ENCODE measurements at places on chromosomes 2 and 18.

DNA sequence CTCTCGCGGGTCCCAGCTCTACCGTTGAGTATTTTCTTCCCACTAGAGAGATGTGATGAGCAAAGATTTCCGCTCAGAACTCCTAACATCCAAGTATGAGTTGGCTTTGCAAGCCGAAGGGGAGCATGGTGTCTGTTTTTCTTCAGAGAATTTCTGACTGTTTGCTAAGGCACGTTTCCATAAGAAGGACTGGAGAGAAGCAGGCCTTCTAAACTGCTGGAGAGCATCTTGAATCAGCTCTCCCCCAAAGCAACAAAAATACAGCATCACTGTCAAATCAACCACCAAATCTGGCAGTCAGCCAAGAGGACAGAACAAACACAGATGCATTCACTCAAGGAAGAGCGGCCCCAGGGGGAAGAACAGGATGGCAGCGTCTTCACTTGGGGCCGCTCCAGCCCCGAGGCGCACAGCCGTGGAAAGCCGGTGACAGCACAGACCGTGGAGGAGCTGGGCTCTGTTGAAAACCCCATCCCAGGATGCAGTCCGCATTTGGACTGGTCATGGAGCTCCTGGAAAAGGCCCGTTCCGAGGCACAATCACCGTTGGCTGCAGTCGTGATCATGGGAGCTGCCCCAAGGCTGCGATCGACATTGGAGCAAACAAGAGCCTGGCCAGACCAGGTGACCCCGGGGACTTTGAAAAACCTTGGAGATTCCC lies 101.4 kb downstream of the NFATC1 start:
- no peak for DNase-seq

GRCh38 chr2:133862400-133862977 lies 294.2 kb upstream of the NCKAP5 start:
- DNase-seq, result no peak

DNA sequence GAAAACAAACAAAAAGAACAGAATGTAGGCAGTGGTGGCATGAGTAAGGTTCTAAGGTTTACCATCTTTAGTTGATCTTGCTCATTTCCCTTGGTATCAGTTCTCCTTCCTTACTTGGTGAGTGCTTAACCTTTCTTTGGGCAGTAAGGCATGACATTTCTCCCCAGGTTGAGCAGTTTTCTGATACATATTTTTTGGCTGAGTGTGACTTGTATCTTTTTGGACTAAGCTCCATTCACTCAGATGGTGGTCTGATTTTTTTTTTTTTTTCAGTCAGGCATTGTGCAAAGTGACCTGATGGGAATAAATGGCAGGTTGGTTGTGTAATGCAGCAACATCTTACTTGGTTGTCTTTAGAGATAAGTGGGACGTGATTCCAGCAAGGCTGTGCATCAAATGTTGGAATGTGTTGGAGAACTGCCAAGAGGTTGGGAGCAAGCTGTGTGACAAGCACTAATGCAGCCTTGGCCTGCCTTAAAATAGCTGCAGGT lies 15.1 kb downstream of the SPTBN1 start:
- DNase-seq, result no peak

DNA sequence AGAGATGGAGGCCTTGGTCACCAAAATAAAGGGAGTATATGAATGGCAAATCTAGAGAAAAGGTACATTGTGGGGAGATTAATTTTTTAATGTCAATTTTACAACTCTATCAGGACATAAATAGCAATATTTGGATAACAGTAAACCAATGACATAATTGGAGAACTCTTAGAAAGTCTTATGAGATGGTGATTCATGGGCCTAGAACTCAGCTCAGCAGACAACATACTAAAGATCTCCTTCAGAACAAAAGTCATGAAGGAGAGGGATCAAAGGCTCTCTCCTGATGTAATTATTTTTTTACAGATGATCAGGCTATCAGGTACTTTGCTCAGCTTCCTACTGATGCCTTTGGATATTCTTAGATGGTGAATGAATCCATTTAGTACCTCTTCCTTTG lies 90.0 kb downstream of the CRACDL start:
- no peak for DNase-seq

- DNase-seq, result no peak
Measured at GRCh38 chr18:79568543-79569205, 110.9 kb upstream of the CTDP1 start.

DNA sequence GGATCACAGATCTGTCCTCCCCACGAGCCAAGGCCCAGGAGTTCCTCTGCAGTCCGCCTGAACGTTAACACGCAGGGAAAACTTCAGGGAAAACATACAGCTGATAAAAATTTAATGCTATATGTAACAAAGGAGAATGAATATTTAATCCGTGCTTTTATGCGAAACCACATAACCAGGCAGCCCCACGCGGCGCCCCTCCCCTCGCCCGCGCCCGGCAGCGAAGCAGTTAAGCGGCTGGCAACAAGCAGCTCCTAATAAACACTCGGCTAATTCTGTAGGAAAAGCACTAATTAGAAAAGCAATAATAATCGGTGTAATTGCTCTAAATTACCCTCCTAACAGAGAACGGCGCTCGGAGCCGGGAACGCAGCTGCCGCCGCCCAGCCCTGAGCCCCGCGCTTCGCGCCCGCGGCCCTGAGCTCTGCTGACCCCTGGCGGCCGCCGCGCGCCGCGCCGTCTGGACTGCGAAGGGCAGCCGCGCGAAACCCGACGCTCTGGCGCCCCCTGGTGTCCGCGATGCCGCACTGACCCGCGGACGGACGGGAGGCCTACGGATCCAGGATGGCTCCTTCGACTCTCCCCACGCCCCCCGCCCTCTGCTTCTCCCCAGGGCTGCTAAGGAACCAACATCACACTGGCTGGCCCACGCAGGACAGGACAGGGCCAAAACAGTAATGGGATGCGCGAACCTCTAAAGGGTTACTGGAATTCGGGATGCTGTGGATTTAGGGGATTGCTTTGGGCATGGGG lies 181.4 kb downstream of the SMAD2 start:
- peak; percentile 74 for DNase-seq

DNA sequence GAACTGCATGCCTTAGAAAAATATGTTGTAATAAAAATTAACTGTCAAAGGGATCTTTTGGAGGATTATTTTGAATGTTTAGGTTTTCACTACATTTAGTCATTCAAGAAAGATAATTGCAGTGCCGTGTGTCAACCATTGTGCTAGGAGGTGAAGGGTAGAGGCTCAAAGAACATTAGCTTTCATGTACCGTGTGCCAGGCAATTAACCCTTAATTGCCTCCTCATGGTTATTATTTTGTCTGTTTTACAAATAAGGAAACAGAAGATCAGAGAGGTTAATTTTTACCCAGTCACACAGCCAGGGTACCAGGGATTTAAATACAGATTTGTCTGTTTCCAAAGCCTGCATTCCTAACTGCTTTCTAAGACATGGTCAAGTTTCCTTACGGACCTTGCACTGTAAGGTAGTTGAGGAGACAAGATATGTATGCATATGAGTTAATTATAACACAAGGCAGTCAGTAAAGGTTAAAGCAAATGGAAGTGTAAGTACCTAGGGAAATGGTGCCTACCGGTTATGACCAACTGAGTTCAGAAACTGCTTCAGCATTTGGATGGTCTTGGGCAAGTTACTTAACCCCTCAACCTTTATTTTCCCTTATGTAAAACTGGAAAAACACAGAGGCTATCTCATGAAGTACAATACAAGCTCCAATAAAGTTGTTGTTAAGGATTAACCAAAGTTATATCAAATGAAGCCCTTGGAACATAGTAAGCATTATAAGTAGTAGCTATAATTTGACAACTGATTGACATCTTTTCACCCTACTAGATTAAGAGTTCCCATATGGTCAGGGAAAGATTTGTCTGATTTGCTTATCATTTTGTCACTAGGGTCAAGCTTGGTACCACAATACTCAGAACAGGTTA lies 434.9 kb downstream of the MBD2 start:
- DNase-seq, result no peak

GRCh38 chr2:176464886-176465564 lies 195.8 kb downstream of the MTX2 start:
- DNase-seq, result no peak

DNA sequence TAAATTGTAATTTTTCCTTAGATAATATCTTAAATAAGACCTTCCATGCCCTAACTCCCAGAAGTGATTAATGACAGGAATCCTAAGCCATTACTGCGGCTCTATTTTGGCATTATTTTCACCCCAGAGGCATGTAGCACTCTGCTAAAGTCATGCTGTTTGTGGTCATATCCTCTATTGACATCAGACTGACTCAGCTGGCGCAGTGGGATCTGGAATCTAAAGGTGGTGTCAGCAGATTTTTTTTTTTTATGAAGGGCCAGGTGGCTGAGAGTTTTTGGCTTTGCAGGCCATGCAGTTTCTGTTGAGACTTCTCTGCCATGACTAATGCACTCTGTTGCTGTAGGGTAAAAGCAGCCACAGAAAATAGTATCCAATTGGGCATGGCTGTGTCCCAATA lies 64.1 kb upstream of the ACVR1C start:
- DNase-seq, result no peak

DNA sequence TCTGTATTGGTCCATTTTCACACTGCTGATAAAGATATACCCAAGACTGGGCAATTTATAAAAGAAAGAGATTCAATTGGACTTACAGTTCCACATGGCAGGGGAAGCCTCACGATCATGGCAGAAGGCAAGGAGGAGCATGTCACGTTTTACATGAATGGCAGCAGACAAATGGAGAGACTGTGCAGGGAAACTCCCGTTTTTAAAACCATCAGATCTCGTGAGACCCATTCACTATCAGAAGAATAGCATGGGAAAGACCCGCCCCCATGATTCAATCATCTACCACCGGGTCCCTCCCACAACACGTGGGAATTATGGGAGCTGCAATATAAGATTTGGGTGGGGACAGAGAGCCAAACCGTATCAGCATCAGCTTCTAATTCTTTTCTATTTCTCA lies 217.0 kb downstream of the ANAPC1 start:
- no peak for DNase-seq

GRCh38 chr2:222835143-222835822 lies 25.6 kb upstream of the ACSL3 start:
- DNase-seq, result no peak

- no peak for DNase-seq
Measured at GRCh38 chr2:189226017-189226416, 46.5 kb upstream of the COL5A2 start.

DNA sequence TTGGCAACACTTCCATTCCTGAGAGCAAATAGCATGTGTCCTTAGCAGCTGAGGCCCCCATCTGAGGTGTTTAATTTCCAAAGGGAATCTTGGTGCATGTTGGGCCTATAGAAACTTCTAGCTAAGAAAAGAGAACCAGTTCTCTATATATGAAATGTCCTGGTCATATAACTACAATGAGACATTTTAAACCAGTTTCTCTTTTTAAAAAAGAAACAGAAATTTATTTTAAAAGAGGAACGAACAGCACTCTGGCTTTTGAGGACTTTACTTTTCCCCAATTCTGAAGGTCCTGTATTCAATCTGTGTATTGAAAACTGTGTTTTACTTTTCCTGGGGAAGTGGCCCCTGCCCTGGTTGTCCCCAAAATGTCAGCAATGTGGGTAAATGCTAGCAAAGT lies 309.5 kb upstream of the STON1 start:
- no peak for DNase-seq

All from T-helper 2 cell (primary cell).